ENCODE measurements at places on chromosomes 5 and 9.

GRCh38 chr5:135264451-135265440 is 134.3 kb downstream of the MACROH2A1 start:
- no peak for DNase-seq

- DNase-seq: no peak
Observed at GRCh38 chr5:113546703-113547183, 33.2 kb downstream of the YTHDC2 start.

DNA sequence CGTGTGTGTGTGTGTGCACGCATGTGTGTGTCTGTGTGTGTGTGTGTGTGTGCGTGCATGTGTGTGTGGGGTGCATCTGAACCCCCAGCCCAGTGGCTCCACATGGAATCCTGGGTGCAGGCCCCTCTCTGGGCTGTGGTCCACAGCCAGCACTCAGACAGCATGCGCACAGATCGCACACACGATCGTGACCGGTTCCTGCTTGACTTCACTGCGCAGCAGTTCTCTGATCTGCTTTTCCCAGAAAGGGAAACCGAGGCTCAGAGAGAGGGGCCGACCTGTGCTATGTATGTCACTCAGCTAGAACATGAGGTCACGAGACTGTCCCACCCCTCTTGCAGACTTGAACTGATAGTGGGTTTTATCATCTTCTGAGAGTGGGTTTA is 34.4 kb downstream of the RASGEF1C start:
- DNase-seq: no peak

GRCh38 chr9:77946296-77946695 is 85.3 kb downstream of the GNAQ start:
- DNase-seq: no peak

DNA sequence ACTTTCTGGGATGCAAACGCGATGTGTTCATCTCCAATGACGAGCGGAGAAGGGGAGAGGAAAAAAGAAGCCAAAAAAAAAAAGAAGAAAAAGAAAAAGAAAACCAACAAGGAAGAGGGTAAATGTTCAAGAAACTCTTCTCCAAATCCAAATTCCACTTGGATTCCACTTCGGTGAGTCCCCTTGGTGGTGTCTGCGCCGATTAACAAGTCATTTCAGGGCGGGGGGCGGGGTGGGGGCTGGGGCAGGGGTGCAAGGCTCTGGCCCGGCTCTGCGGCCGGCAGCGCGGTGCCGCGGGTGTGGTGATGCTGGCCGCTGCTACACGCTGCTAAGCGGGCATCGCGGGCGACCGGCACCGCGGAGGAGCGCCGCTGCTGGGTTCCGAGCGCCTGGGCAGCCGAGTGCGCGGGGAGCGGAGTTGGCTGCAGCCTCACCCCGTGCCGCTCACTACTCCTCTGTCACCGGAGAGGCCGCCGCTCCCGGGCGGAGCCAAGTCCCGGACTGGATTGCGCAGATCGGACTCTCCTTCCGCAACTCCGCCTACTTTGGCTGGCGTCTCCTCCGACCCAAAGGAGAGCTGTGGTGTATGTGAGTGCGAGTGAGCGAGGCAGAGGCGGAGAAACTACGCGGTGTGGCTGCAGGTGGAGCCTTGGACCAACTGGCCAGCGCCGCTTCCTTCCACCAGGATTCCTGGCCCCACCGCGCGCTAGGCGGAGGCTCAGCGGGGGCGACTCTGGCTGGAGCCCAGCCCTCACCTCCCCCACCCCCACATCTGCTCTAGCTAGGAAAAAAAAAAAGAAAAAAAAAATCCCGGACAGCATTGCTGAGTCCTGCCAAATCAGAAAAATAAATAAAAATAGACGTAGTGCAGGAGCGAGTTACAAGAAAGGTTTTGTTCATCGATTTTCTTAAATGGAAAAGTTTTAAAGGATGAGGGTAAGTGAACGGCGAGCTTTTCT is at the start of gene SEMA6A:
Gene SEMA6A (minus strand): TSS at position 457 of the 959 bp plus-strand sequence. CDS start 69,879 bp downstream, outside the sequence.
- DNase-seq: peak; percentile 88

- DNase-seq: peak; percentile 78
Observed at GRCh38 chr5:119318256-119318894, 37.4 kb upstream of the TNFAIP8 start.

DNA sequence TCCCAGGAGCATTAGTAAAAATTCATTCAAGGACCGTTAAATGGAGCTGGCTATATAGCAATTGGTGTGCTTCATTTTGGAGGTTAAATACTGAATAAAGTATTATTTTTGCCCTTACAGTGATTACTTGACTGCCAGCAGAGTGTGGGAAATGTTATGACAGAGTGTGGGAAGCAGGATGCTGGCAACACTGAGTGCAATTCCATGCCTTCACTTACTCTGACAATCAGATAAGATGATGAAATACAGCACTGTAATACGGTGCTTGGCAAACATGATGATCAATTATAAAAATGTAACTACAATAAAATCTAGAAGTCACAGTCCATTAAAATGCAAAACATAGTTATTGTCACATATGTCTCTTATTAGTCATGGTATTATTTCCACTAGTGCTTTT is 651.3 kb downstream of the PTPRD start:
- DNase-seq: no peak

- DNase-seq: no peak
Observed at GRCh38 chr9:69276775-69277174, 48.2 kb upstream of the ENTREP1 start.

GRCh38 chr9:34896112-34896511 is 62.0 kb upstream of the PHF24 start:
- peak; percentile 49 for DNase-seq

DNA sequence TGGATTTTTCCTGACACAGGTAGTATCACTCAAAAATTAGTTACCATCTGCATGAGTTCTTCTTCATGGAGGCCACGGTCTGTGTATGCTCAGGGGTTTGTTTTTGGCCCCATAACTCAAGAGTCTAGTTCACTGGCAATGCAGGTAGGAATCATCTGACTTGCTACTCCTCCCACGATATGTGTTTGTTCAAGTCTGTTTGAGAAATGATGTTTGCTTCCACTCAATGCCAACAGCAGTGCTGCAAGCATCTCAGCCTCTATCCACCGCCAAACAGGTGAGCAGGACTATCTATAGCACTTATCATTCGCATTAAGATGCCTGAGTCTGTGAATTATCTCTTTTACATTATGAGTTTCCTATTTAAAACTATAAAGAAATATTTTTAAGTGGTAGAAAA is 264.8 kb upstream of the PTGER4 start:
- DNase-seq: no peak

GRCh38 chr9:69671311-69671878 is 776 bp downstream of the APBA1 start:
- DNase-seq: no peak

- DNase-seq: no peak
Observed at GRCh38 chr5:32714836-32715235, 3.7 kb downstream of the NPR3 start.

DNA sequence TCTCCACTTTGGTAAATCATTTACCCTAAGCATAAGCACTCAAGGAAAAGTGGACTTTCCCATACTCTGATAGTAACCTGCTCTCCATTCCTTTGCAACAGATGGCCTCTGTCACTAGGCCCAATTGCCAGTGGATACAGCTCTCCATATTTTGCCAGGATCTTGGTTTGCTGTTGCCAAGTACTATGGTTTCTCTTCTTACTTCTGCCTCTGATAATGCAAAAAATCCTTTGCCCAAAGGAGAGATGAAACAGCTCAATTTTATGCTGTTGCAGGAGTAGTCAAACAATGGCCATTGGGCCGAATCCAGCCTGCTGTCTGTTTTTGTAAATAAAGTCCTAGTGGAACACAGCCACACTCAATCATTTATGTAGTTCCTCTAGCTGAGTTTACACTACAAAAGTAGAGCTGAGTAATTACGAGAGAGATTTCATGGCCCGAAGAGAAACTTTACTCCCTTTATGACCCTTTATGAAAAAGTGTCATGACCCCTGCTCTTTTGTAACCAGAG is 92.5 kb downstream of the HTR4 start:
- no peak for DNase-seq

DNA sequence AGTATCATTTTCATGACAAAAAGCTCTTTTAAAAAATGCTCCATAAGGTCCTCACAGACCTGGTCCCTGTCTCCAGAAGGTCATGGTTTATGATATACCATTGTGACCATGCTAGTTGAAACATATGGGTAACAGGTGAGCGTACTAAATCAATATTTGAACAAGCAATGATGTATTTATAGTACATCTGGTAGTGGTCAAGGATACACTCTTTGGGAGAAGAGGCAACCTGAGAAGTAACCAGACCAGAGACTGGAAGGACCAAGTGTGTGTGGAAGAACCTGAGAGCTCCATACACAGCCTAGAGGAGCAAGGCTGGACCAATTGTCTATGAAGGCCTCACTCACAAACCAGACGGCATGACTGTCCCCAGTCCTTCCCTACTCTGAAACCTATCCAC is 55.1 kb downstream of the LHFPL2 start:
- DNase-seq: no peak

All from activated CD4-positive, alpha-beta T cell treated with anti-CD3 and anti-CD28 coated beads, Interleukin-2, amount 10 ng/mL, durations not matched to agents 24 days and 14 days (primary cell).